Vagina (tissue), 2 donors: ENCODE measurements at places on chromosomes 4 and X.

- no peaks in the 10 kb centered on the region for H3K4me1 ChIP-seq
- peaks cover 14% of the 10 kb centered on the region for H3K36me3 ChIP-seq
- DNase-seq: no peak
- H3K27ac ChIP-seq: no peak overlapping the region
- no peaks in the 10 kb centered on the region for H3K27me3 ChIP-seq
- no peak overlapping the region for H3K4me3 ChIP-seq
Measured at GRCh38 chr4:151114986-151115385, 15.6 kb downstream of the RPS3A start.

DNA sequence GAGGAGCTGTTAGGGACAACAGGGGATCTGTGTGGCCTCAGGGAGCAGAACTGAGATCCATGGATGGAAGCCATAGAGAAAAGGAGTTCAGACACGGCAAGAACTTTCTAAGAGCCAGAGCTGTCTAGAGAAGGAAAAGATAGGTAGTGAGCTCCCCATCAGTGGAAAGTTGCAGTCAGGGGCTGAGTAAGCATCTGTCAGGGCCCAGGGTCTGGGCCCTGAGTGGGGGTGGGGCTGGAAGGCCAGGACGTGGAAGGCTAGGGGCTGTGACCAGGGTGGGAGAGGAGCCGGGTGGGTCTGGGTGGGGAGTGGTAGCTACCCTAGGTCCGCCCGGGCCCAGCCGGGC lies 324 bp upstream of the MSN start:
- DNase-seq: no peak
- no peaks in the 10 kb centered on the region for H3K36me3 ChIP-seq
- peaks cover 20% of the 10 kb centered on the region for H3K4me1 ChIP-seq
- H3K27ac ChIP-seq: peak overlapping the region; percentile 98

- no peak overlapping the region for H3K4me3 ChIP-seq
- H3K27ac ChIP-seq: no peak overlapping the region
- no peaks in the 10 kb centered on the region for H3K36me3 ChIP-seq
- no peaks in the 10 kb centered on the region for H3K27me3 ChIP-seq
- no peak for DNase-seq
Measured at GRCh38 chr4:53916431-53916889, 147.9 kb downstream of the CHIC2 start.

DNA sequence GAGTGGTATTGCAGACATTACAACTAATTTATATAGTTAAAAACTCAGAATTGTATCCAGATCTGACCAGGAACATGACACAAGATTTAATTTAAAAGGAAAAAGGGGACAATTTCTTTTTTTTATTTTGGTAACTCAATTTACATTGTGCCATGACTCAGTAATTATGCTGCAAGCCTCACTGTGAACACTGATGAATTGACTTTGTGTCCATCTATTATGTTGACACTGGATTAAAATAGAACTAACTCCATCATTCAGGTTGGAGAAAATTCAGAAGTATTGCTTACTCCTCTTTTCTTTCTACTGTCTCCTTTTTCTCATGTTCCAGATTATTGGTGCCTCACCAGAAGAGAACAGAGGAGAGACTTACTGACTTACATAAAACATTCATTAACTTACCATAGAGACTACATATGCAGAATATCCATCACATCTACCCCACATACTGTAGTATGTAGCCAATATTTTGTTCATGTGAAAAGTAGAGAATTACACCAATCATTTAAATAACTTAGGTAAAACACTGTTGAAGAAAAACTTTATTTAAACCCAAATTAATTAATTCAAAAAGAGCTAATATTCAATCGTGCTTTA lies 15.8 kb upstream of the LEF1 start:
- no peaks in the 10 kb centered on the region for H3K4me1 ChIP-seq
- H3K27ac ChIP-seq: no peak overlapping the region
- H3K27me3 ChIP-seq: no peaks in the 10 kb centered on the region
- DNase-seq: no peak
- no peak overlapping the region for H3K4me3 ChIP-seq

- no peaks in the 10 kb centered on the region for H3K36me3 ChIP-seq
- H3K4me3 ChIP-seq: no peak overlapping the region
- no peaks in the 10 kb centered on the region for H3K4me1 ChIP-seq
- no peaks in the 10 kb centered on the region for H3K27me3 ChIP-seq
- H3K27ac ChIP-seq: no peak overlapping the region
Measured at GRCh38 chrX:50579955-50580354, 109.3 kb upstream of the DGKK start.

DNA sequence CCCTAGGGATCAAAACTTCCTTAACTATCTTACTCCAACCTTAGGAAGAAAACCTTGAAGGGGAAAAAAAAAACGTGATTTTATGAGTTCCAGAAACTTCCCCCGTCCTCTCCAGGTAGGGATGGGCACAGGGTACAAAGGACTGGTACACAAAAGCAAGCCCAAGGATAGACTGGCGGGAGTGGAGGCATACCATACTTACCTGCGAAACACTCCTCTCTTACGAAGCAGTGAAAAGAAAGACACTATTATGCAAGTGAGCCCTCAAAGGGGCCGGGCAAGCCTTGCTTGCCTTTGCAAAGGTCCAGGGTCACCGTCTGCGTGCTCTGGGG lies 651 bp downstream of the TSPAN6 start:
- no peaks in the 10 kb centered on the region for H3K4me1 ChIP-seq
- no peaks in the 10 kb centered on the region for H3K27me3 ChIP-seq
- no peak for DNase-seq
- H3K36me3 ChIP-seq: no peaks in the 10 kb centered on the region
- H3K4me3 ChIP-seq: peak overlapping the region; percentile 51
- peak overlapping the region; percentile 61 for H3K27ac ChIP-seq

DNA sequence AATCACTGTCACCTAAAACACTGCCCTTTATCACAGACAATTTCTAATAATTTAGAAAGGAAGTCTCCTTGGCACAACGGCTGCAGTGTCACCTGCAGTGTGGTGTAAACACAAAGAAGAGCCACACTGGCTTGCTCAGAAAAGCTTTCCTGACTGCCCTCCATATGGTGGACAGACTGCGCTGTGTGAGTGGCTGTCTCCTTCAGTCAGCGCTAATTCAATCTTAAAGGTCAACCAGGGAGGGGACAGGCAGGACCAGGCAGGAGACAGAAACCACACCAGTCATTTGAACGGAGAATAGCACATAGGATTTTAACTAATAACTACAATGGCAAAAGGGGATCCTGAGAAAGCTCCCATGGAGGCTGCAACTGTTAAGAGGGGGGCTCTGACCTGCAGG lies 132.1 kb downstream of the NSUN7 start:
- no peaks in the 10 kb centered on the region for H3K27me3 ChIP-seq
- H3K36me3 ChIP-seq: no peaks in the 10 kb centered on the region
- H3K27ac ChIP-seq: no peak overlapping the region
- DNase-seq: no peak

- no peak overlapping the region for H3K4me3 ChIP-seq
- DNase-seq: no peak
- no peaks in the 10 kb centered on the region for H3K27me3 ChIP-seq
- H3K27ac ChIP-seq: no peak overlapping the region
- H3K4me1 ChIP-seq: no peaks in the 10 kb centered on the region
Measured at GRCh38 chr4:132683957-132684356, 465.1 kb upstream of the PCDH10 start.

DNA sequence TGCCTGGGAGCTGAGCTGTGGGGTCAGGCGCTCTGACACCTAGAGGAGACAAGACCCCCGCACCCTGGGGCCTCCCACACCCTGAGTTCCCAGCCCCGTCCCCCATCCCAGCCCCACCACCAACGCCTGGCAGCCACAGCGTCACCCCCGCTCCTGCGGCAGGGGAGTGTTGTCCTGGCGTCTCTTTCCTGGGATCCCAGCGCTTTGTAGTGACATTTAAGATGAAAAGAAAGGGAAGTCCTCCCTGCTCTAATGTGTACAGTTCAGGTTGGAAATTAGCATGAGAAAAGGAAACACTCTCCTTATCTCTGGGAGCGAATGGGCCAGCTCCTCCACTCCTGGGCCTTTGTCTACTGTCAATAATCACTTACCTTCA lies 112.1 kb downstream of the FAM53A start:
- no peaks in the 10 kb centered on the region for H3K36me3 ChIP-seq
- no peak overlapping the region for H3K27ac ChIP-seq
- no peak for DNase-seq
- H3K4me3 ChIP-seq: no peak overlapping the region
- H3K27me3 ChIP-seq: no peaks in the 10 kb centered on the region

DNA sequence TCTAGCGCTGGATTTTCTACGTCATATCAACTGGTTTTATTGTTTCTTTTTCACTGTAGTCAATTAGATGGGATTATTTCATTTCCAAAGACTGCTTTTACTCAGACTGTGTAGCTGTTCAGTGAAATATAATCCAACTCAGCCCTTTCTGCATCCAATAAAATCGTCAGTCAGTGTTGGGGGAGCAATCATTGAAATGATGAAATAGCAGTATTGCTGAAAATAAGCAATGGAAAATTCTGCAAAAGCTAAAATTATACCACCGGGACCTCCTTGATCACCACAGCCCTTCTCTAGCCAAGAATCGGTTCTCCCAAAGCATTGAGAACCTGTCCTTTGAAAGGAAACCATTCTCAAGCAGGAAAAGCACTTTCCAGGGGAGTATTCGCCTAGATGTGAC lies 243.1 kb upstream of the TENM3 start:
- no peak overlapping the region for H3K27ac ChIP-seq
- H3K4me1 ChIP-seq: no peaks in the 10 kb centered on the region
- no peak for DNase-seq
- no peaks in the 10 kb centered on the region for H3K36me3 ChIP-seq

DNA sequence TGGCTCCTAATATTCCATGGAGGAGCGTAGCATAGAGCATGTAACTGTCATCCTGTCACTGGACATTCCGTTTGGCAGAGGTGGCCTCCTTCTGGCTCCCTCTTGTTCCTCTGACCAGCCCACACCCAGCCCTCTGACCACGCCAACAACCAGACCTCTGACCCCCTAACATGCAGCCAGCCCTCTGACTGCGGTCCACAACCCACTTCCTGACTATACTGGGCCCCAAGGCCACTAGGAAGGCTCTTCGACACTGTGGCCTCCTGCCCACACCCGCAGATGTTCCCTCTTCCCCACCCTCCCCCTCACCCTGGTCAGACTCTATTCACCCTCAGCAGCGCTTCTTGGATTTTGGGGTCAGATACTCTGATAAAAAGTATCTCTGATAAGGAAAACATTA lies 141.4 kb downstream of the EVC2 start:
- no peak overlapping the region for H3K27ac ChIP-seq
- H3K4me3 ChIP-seq: no peak overlapping the region
- no peaks in the 10 kb centered on the region for H3K4me1 ChIP-seq
- no peaks in the 10 kb centered on the region for H3K27me3 ChIP-seq

DNA sequence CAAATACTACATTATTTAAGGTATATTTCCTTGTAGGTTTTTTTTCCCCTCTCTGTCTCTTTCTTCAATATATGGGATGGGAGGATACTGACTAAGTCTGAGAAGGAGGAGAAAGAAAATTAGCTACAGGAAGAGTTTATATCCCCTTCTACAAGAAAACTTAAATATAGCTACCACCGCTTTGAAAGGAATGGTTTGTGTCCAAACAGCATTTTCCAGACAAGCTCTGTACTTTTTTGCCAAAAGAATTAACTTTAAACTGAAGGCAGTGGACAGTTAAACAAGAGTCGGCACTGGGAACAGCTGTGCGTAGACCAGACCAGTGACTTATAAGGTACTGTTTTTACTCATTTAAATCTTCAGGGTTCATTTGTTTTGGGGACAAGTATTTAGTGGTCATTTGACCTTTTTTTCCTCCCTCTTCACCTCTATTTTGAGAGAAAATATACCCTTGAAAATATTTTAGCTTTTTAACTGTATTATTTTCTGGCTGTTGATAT lies 303.7 kb downstream of the ARHGAP24 start:
- H3K27ac ChIP-seq: peak overlapping the region; percentile 60
- peak overlapping the region; percentile 27 for H3K4me3 ChIP-seq
- H3K36me3 ChIP-seq: no peaks in the 10 kb centered on the region
- peaks cover 20% of the 10 kb centered on the region for H3K4me1 ChIP-seq
- no peak for DNase-seq
- no peaks in the 10 kb centered on the region for H3K27me3 ChIP-seq

DNA sequence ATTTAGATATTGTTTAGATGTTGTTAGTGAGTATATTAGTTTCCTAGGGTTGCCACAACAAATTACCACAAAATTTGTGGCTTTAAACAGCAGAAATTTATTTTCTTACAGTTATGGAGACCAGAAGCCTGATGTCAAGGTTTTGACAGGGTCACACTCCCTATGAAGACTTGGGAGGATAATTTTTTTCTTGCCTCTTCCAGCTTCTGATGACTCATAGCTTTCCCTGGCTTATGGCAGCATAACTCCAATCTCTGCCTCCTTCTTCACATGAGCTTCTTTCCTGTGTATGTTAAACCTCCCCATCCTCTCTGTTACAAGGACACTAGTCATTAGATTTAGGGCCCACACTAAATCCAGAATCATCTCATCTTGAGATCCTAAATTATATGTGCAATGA lies 20.9 kb upstream of the RAB40A start:
- H3K36me3 ChIP-seq: no peaks in the 10 kb centered on the region
- no peak overlapping the region for H3K4me3 ChIP-seq
- H3K27ac ChIP-seq: peak overlapping the region; percentile 78
- DNase-seq: no peak

GRCh38 chr4:5785806-5786680 lies 75.0 kb downstream of the EVC start:
- no peaks in the 10 kb centered on the region for H3K36me3 ChIP-seq
- H3K4me3 ChIP-seq: no peak overlapping the region
- H3K4me1 ChIP-seq: no peaks in the 10 kb centered on the region
- H3K27me3 ChIP-seq: no peaks in the 10 kb centered on the region
- DNase-seq: no peak
- H3K27ac ChIP-seq: peak overlapping the region; percentile 39

- no peak for DNase-seq
- H3K4me3 ChIP-seq: no peak overlapping the region
- H3K27me3 ChIP-seq: no peaks in the 10 kb centered on the region
- no peaks in the 10 kb centered on the region for H3K36me3 ChIP-seq
Measured at GRCh38 chrX:155188786-155189185, 27.5 kb upstream of the VBP1 start.

DNA sequence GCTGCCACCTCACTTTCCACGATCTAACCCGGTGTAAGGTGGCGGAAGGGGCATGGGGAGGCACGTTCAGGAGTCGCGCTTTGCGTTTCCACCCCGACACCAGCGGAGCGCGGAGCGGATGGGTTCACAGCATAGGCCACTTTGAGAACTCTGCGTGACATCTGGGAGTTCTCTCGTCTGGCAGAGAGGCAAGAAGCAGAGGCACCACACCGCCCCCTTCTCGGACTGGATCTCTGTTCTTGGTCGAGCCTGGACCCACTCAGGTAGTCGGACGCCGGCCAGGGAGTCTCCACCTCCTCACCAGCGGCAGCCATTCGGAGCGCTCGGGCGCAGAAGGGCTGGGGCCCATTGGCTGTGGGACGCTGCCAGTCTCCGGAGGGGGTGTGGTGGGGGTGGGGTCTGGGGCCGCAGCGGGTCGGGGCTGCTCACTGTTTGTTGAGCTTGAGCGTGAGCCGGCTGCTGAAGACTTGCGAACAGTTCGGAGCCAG lies at the start of gene DACH2:
TSS of gene DACH2 (plus strand) at position 428 of the 488 bp plus-strand sequence.
- H3K4me3 ChIP-seq: peak within 1 kb of the TSS; percentile 40
- DNase-seq: no peak
- H3K4me1 ChIP-seq: peaks cover 18% of the 10 kb centered on the region
- H3K36me3 ChIP-seq: no peaks in the 10 kb centered on the region
- no peak within 1 kb of the TSS for H3K27ac ChIP-seq
